ENCODE measurements at places on chromosomes 12 and 14. TPM values are rescaled to one million over a fixed set of nuclear protein-coding genes. Genes with fewer than 3 reads are reported as not detected.

- DNase-seq, result no peak
These were observed 413.5 kb downstream of the CCDC91 start for GRCh38 chr12:28603801-28604200.

DNA sequence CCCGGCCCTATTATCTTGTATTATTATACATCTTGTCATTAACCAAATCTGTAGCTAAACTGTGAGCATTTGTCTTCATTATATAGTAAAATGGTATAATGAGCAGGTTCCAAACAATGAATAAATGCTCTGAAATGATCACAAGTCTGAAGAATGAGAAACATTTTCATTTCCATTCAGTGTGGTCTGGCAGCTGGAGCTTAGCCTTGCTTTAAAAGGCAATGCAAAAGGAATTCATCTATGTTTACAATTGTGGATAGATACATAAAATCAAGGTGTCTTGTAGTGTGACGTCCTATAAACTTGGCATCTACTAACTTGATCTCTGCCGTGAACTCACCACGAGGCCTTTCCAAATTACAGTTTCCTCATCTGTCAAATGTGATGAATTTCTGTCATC is 168.3 kb downstream of the RMST start:
- no peak for DNase-seq

DNA sequence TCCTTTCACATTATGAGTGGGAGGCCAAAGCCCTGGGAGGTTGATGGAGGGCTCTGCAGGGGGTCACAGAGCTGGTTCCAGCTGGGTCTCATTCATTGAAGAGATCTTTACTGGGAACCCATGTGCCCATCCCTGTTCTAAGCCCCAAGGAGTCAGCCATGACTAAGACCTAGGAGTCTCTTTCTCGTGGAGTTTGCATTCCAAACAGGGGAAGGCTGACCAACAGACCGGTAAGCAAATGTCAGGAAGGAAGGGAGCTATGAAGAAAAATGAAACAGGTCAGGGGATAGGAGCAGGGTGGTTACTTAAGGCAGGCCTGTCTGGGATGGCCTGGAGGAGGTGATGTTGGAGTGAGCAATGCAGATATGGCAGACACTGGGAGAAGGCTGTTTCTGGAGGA is 31.5 kb downstream of the SYNDIG1L start:
- no peak for DNase-seq

The MDGA2 gene
- total RNA-seq, result 0.27 TPM
